ENCODE measurements at places on chromosomes 11 and 22.

DNA sequence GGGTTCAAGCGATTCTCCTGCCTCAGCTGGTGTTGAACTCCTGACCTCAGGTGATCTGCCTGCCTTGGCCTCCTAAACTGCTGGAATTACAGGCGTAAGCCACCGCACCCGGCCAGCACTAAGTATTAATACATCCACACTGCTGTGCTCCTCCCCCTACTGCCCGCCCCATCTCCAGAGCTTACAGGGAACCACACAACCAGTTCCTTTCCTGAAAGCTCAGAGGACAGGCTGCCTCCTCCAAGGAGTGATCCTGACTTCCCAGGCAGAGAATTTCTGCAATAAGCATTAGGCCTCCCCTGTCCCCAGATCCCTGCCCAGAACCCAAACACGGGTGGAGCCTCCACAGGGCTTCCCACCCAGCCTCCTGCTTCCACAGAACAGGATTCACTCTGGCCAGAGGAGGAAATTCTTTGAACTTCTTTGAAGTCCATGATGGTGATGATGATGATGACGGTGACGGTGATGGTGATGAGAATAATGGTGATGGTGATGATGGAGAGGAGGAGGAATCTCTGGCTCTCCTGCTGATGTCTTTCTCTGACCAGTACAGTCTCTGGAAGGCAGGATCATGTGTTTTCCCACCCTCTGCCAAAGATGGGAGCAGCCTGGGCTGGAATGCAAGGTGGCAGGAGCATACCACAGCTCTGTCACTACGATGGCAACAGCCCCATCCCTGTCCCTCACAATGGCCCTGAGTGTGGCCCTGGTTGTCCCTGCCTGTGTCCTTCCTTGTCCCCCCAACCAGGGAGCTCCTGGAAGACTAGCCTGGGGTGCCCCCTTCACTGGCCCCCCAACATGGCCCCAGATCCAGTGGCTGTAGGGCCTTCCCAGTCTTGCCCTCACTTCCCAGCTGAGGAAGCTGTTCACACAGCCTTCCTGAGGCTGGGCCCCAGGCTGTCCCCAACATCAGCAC, 33.5 kb upstream of the CSNK1E start:
- no peak for DNase-seq

- no peak for DNase-seq
Measured at GRCh38 chr11:73463359-73463758, 87.2 kb downstream of the RELT start.

DNA sequence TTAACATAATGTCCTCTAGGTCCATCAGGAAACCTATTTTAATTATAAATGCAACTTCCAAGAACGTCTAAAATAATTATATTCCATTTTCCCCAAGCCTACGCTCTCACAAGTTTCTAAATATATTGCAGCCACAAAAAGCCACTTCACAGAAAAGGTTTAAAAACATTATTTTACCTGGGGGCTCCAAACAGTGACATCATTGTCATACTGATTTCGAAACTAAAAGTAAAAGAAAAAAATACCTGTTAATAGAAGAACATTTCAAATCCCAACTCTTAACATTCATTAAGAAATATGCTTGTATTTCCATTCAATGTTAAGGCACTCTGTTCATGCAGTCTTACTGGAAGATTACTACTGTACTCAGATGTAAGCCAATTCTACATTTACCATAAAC, 1.4 kb downstream of the PSMA1 start:
- DNase-seq = no peak

GRCh38 chr11:13327421-13327820, 49.8 kb downstream of the BMAL1 start:
- DNase-seq = no peak

- no peak for DNase-seq
Measured at GRCh38 chr11:69878144-69878883, 59.1 kb upstream of the FGF3 start.

DNA sequence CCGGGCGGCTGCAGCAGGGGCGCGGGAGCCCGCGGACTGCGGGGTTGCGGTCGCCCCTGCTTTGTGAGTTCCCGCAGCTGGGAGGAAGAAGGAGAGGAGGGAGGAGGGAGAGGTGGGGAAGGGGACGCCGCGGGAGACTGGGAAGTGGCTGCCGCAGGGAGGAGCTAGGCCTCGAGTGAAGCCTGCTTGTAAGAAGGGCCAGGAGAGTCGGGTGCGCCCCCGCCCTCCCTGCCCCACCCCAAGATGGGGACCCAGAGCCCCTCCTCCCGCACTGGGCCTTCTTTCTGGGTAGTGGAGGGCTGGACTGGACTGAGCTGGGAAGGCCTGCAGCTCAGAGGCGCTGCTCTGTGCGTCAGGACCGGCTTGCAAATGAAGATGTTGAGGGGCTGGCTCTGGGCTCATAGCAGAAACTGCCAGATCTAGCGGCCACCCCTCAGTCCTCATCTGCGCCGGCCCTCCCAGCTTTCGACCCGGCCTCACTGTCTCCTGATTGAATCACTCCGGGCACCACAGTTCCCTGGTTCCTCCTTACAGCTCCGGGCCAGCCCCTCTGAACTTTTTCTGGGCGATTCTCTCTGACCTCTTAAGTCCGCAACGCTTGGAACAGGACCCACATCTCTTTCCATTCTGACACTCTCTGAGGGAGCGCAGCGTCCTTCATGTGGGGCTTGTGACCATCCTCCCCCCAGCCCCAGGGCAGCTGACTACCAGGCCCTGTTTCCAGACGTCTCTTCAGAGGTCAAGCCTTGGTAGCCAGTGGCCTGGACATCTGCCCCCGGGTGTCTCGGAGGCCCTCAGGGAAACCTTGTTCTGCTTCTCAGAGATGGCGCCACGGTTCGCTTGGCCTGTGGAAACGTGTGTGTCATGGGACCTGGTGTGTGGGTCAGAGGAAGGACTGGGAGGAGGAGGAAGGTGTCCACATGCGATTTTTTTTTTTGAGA, 21.9 kb downstream of the SERPINH1 start:
- no peak for DNase-seq

GRCh38 chr22:20771918-20772625, 1.8 kb upstream of the SERPIND1 start:
- no peak for DNase-seq

DNA sequence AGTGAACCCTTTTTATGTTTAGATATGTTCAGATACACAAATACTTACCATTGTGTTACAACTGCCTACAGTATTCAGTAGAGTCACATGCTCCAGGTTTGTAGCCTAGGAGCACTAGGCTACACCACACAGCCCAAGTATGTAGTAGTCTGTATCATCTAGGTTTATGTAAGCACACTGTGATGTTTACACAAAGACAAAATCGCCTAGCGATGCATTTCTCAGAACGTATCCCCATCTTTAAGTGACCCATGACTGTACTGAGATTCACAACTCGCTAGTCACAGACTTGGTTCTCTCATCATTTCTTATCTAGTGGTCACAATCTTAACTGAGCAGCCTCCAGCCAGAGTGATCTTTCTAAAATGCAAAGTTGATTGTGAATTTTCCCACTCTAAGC, 119.2 kb downstream of the RASSF10 start:
- DNase-seq = no peak

DNA sequence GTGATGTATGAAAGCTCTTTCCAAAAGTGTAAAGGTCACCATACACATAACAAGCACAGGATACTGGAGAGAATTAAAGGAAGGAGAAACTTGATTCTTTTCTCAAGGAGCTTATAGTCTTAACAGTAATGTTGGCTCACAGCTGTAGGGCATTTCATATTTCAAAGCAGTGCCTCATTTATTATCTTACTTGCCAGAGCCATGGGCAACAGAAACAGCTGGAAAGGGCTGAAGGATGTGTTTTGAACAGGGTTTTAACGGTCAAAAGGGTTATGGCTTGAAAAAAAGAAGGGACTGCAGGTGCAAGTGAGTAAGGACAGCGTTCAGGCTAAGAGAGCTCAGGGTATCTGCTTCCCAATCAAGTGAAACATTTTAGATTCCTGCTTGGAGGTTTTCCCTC, 2.7 kb upstream of the GRAMD1B start:
- no peak for DNase-seq

- no peak for DNase-seq
Measured at GRCh38 chr11:64084951-64085710, 49.4 kb downstream of the FLRT1 start.

All from stimulated activated CD8-positive, alpha-beta memory T cell treated with anti-CD3 and anti-CD28 coated beads, Interleukin-4, amount 100 ng/mL, for 1 hour (primary cell).